ENCODE measurements at places on chromosomes 11 and 22.

DNA sequence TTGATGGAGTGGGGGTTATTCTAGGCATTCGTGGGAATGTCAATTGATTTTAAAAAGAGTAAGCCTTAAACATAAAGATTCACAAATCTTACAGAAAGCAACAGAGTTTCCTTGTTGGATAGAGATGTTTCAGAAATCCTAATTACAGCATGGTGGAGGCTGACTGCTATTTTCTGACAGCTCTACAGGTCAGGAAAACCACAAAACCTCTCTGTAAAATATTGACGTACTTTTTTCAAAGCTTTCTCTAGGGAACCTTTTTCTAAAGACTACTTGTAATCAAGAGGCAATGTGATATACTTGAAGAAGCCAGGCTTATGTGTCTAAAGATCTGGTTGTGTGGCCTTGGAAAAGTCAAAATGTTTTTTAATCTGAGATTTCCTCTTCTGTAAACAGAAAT lies 9.1 kb upstream of the OR8B8 start:
- no peak for DNase-seq

- DNase-seq: no peak
Measured at GRCh38 chr11:85494396-85494795, 132.7 kb downstream of the DLG2 start.

- DNase-seq: no peak
Measured at GRCh38 chr11:57464539-57465181, 4.3 kb downstream of the RTN4RL2 start.

DNA sequence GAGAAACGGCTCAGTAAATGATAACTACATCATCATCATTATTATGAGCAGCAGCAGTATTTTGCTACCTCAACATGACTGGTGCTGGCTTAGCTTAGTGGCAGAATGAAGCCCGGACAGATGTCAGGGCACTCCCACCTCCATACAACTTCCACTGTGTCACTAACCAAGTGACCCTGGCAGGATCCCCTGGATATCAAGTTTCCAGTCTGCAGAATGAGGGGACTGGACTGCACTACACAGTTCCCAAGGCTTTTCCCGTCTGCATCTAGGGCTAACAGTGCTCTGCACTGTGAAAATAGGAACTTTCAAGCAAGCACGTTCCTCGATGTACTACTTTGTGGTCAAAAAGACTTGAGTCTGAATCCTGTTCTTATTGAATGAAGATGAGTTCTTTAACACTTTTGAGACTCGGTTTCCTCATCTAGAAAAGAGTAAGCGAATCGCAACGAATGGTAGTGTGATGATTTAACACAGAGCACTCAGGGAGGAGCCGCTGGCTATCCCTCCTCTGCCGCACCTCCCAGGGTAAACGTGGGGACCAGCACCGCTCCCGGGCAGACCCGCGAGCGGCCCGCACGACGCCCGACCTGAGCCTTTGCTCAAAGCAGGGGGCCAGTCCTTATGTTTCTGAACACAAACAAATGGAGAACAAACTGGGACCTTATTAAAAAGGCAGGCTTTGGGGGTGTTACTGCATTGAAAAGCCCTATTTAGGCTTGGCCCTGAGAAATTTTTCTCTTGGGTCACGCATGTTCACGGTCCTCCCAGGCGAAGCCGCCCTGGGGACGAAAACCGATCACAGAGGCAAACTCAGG lies 910 bp downstream of the CLTCL1 start:
- peak; percentile 24 for DNase-seq

DNA sequence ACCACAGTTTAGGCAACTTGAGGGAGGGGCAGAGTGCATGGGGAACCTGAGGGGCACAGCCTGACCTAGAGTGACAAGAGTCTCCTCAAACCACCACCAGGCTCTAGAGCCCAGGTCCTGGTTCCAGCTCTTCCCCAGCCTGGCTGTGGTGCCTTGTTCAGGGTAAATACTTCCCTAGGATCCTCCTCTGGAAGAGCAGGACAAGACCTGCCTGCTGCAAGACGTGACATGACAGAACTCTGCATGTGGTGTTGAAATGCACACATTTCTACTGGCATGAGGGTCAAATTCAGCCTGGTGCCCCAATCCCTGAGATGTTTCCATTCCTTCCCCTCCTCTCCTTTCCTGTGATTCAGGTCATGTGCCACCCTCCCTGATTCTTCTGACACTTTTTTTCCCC lies 3.3 kb downstream of the SEC14L2 start:
- DNase-seq: no peak

- DNase-seq: no peak
Measured at GRCh38 chr11:66762088-66762487, 33.1 kb upstream of the SPTBN2 start.

GRCh38 chr22:32796865-32797573 lies 4.5 kb upstream of the TIMP3 start:
- peak; percentile 86 for DNase-seq

DNA sequence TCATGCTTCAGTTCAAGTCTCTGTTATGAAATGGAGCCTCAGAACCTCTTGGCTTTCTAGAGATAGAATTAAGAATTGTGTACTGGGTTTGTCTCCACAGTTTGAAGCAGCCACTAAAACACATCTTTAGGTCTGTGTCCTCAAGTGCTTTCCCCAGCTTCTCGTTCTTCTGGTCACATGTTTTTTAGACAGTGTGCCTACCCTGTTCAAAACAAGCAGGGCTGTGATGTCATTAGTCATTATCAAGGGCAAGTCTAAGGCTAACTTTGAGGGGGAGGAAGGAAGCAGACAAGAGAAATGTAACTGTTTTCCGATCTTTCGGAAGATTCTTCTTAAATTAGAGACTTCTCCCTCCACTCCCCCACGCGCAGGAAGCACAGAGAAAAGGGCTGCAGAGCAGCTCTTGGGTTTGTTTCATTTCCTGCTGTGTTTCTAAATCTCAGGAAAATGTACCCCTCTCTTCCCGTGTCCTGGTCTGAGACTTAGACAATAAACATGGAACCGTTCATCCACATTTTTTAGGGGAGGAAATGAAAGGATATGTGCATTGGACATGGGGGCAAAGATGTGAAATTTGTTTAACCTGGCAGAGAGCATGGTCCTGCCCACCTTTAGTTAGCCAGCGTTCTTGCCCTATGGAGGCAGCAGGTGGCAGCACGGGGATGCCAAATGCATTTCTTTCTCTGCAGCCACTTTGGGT lies 3.1 kb downstream of the AKIP1 start:
- peak; percentile 59 for DNase-seq

- peak; percentile 94 for DNase-seq
Measured at GRCh38 chr11:59776210-59777066, 21.3 kb downstream of the STX3 start.

GRCh38 chr22:16810188-16810802 lies 14.9 kb downstream of the XKR3 start:
- DNase-seq: no peak

- DNase-seq: no peak
Measured at GRCh38 chr11:1160231-1161101, 2.7 kb downstream of the MUC5AC start.

- peak; percentile 94 for DNase-seq
Measured at GRCh38 chr22:24402460-24403192, 24.8 kb upstream of the ADORA2A start.

- DNase-seq: no peak
Measured at GRCh38 chr11:132910011-132910760, 622.1 kb downstream of the OPCML start.

- DNase-seq: peak; percentile 80
Measured at GRCh38 chr11:8832571-8833260, 78.3 kb upstream of the AKIP1 start.

GRCh38 chr11:8056810-8057463 lies 24.1 kb upstream of the TUB start:
- peak; percentile 47 for DNase-seq

DNA sequence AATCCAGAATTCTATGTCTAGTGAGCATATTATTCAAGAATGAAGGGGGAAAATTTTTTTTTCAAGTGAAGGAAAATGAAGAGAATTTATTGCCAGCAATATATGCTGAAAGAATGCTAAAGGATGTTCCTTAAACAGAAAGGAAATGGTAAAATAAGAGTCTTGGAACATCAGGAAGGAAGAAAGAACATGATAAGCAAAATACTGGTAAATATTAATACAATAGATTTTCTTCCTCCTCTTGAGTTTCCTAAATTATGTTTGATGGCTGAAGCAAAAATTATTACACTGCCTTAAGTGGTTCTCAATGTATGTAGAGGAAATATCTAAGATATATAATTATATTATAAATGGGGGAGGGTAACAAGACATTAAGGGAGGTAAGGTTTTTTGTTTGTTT lies 9.6 kb upstream of the CLDN5 start:
- DNase-seq: no peak

DNA sequence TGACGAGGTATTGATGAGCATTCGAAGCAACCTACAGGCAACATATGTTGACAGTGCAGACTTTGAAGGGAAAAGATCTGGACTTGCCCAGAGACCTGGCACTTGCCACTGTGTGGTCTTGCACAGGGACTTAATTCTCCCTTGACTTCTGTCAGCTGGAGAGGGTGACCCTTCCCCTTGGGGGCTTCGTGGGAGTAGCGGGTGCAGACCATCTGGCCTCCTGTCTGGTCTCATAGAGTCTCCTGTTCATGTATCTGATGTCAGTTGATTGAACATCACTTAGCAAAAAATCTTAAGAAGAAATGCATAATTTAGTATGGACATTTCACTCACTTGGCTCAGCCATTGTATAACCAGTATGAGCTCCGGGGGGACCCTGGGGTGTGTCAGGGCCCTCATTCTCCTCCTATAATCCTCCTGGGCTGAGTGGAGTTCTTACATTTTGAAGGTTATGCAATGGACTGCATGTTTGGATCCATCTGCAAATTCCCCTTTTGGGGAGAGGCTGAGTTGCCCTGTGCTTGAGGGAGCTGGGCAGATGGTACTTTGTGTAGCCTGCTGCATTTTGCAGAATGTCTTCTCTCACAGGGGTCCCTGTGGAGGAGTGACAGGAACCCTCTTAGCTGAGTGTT lies 13.0 kb downstream of the BCR start:
- DNase-seq: no peak

DNA sequence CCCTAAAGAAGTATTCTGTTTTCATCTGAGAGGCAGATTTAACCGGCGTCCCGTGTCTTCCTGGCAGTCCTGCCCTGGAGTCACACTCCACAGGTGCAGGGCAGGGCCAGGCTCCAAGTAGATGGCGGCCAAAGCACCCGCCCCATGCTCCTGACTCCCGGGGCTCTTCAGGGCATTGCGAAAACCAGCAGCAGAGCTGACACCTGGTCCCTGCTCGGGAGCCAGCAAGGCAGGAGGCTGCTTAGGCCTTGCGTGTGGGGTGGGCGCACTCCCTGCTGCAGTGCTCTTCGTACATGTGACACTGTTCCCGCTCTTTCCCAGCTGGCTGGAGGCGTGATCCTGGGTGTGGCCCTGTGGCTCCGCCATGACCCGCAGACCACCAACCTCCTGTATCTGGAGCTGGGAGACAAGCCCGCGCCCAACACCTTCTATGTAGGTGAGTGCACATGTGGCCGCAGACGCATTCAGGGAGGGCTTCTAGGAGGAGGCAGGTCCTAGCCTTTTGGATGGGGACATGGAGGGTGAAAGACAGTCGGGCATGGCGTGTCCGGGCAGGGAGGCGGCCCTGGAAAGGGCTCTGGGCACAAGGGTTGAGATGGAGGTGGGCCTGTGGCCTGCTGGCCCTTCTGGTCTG lies 10.3 kb upstream of the TSSC4 start:
- no peak for DNase-seq

GRCh38 chr11:1340111-1340510 lies 30.7 kb upstream of the TOLLIP start:
- no peak for DNase-seq

DNA sequence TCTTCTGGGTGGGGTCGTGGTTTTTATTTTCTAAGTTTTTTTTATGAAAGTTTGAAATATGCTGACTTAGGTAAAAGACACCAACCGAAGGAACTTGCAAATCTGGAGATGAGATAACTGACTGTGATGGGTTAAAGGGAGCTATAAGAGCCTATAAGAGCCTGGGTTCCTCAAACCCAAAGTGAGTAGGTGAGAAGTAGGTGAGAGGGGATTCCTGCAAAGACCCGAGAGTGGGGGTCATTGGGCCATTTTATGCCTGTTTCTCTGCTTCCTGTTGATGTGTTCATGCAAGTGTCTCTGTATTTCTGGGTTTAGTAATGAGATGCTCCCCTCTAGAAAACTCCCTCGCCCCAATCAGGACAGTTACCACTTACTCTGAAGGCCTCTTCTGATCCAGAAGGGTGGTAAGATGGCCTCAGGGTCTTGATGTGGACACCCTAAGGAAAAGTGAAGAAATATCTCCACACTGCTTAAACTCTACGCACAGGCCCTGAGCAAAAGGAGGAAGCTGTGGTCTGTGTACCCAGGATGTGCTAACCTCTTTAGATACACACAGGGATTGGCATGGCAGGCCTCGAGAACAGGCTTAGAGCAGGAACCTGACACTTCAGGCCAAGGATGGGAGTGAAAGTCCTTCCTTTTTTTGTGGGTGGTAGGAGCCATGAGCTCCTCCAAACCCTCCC lies 1.8 kb downstream of the FLI1 start:
- DNase-seq: peak; percentile 59

GRCh38 chr11:1108246-1108900 lies 33.7 kb downstream of the MUC2 start:
- DNase-seq: no peak

GRCh38 chr22:21587803-21588611 lies 20.5 kb downstream of the UBE2L3 start:
- DNase-seq: no peak

GRCh38 chr11:35567737-35568465 lies 42.5 kb upstream of the PAMR1 start:
- no peak for DNase-seq

DNA sequence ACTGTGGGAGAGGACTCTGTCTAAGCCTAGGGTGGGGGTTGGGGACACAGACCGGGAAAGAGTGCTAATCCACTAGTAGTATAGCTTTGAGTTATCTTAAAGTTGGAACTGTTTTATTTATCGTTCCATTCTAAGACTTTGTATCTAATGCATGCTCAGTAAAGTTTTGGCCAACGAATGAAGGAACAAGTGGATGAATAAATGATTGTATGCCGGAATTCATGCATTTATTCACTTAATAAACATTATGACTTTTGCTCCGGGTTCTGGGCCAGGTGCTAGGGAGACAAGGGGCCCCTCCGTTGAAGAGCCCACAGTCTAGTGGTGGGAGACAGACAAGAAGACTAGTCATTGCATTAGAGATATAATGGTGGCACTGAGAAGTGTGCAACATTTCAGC lies 645 bp downstream of the RNF121 start:
- no peak for DNase-seq

- no peak for DNase-seq
Measured at GRCh38 chr11:119025978-119026766, 4.5 kb downstream of the SLC37A4 start.

DNA sequence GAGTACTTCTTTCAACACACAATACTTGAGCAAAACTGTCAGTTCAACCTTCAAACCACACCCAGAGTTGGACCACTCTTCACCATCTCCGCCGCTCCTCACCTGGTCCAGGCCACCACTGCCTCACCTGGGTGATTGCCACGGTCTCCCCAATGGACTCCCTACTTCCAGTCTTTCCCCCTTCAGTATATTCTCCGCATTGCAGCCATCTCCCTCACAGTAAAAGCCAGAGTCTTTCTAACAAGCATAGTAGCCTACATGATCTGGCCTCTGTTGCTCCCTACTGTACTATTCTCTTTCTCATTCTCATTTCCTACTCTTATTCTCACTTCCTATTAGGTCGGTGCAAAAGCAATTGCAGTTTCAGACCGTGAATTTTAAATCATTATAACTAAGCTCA lies 28.5 kb downstream of the AASDHPPT start:
- DNase-seq: no peak
